ENCODE measurements at places on chromosomes 4 and X.
A peak's percentile ranks its signal among the peaks of the same experiment; 100 is the strongest.

DNA sequence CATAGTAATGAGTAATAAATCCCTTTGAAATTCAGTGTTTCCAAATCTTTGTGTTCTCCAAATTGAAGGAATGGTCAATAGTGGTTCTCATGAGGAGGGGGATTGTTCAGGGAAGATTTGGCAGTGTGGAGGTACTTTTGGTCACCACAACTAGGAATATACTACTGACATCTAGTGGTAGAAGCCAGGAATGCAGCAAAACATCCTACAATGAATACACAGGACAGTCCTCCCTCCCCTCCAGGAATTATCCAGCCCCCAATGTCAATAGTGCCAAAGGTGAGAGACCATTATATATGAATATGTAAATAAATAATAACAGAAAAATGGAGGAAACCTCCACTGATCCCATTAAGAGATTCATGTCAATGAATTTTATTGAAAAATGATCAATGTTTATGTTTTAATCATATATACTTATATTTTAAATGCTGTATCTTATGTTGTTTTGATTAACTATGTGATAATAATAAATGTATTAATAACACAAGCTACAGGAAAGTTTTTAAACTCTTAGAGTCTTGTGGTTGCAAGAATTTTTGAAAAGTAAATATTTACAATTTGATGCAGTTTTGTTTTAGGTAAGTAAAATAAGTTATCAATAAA lies 14.4 kb upstream of the FAM9A start:
- DNase-seq, result peak; percentile 45

DNA sequence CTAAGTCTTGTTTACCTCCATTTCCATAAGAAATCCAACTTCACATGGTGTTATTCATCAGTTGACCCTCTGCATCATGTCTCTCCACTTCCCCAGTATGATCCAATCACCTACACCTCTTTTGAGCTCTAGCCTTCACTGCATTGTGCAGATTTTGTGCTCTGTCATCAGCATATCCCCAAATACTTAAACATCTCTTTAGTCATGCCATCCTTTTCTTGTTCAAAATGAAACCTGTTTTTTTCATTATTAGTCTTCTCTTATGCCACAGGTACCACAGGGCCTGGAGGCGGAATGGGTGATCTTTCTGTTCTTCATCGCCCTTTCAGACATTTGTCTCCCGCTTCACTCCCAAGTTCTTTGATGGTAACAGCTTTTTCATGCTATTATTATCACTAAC lies 382.7 kb upstream of the GALNTL6 start:
- no peak for DNase-seq

- DNase-seq, result no peak
These were observed 130.0 kb upstream of the MAP9 start for GRCh38 chr4:155506745-155507144.

DNA sequence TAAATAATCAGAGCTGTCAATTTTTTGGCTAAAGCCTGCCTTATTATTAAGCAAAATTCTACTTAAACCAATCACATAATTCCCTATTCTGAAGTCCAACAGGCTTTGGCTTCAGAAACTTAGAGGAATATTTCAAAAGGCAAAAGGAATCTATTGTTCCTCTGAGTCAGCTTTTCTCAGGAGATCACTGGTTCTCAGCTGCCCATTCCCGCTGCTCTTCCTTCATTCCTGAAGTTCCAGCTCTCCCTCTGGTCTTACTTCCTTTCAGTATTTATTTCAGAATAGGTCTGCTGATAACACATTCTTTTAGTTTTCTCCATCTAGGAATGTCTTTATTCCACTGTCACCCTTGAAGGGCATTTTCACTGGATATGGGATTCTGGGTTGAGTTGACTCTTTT lies 133.7 kb downstream of the SOWAHB start:
- no peak for DNase-seq

- DNase-seq, result no peak
These were observed 5.5 kb upstream of the TRIM2 start for GRCh38 chr4:153198719-153199118.

DNA sequence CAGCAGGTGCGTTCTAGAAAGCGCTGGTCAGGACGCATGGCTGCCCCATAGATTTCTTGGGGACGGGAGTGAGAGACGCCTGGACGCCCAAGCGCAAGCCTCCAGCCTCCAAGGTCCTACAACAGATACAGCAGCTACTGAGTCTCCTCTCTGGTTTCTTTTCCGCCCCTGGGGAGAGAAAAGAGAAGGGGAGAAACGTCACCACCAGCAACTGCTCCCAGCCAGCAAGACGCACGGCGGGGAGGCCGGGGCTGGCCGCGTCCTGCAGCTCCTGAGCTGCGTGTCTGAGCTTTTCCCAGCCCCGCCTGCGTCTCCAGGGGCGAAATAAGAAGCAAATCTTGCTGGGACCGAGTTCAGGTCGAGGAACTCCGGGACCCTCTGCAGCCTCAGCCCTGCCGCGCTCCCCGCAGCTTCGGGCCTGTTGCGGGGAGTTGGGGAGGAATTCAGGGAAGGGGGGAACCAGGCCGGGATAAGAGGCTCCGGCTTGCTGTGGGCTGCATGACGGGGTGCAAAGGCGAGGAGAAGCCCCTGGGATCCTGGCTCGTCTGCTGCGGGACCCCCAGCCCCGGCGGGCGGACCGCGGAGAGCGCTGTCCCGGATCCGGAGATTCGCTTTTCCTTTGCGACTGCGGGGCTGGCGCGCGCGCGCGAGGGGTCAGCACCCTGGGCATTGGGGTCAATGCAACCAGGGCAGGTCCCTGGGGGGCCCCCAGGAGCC lies 6.8 kb upstream of the SHOX start:
- DNase-seq, result no peak

DNA sequence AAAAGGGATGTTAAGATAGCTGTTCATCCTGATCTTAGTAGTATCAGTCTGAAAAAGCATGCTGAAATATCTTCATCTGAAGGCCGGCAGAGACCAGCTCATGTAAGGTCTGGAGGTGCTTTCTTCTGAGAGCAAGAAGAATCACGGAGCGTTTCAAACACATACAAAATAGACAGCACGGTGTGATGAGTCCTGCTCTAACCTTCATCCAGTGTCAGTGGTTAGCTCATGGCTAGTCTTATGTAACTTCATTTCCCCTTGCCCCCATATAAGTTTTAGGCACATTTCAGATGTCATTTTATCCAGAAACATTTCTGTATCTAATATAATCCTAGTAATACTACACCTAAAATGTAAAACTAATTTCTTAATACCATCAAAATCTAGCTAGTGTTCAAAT lies 27.8 kb downstream of the ADD1 start:
- DNase-seq, result no peak

GRCh38 chrX:316351-317325 lies 2.0 kb downstream of the GTPBP6 start:
- DNase-seq, result no peak

GRCh38 chrX:104852241-104852640 lies 286.2 kb downstream of the IL1RAPL2 start:
- no peak for DNase-seq

DNA sequence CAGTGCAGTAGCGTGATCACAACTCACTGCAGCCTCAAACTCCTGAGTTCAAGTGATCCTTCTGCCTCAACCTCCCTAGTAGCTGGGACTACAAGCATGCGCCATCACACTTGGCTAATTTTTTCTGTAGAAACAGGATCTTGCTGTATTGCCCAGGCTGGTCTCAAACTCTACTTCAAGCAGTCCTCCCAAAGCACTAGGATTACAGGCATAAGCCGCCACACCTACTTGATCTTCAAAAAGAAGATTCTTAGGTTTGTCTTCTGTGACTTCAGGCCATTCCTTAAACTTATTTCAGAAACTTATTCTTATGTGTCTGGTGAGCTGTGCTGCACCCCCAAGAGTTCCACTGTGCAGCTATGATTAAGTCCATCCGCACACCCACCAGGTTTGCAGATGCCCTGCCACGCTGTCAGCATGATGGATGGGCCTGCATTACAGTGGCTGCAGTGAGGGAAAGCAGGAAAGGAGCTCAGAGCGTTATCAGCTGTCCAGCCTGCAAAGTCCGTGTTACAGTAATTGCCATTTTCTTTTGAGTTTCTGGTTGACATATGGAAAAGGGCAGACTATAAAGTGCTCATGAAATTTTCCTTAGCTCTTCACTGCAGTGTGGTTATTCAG lies 146.6 kb downstream of the AASDH start:
- DNase-seq, result no peak

DNA sequence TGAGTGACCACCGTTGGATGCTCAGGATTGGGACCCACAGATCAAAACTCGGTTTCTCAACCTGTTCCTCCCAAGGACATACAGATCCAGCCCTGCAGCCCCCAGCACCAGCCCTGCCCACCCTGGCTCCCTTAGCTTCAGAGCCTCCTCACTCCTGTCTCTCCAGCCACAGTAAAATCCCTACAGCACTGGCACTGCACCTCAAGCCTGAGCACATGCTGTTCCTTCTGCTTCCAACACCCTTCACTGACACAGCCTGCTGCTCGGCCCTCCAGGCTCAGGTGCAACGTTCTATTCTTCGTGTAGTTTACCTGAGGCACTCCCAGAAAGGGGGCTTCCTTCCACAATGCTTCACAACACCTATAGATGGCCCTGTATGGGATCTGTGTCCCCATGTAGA lies 163.6 kb downstream of the EVC2 start:
- no peak for DNase-seq

DNA sequence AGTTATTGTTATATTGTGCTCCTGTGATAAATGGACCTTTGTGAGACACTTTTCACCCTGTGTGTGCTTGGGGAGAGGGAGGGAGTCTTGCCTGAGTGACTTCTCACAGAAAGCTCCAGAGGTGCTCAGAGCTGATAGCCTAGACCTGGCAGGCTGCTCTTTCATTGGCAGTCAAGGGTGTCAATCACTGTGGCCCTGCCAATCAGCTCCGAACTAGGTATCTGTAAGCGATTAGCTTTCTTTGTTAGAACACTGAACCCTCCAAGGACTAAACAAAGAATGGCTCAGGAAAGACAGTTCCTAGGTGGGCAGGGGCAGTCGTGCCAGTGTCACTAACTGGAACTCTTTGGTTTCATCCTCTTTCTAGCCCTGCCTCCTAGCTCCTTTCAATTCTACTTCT lies 2.7 kb upstream of the NALF2 start:
- no peak for DNase-seq

- no peak for DNase-seq
These were observed 24.2 kb downstream of the IQSEC2 start for GRCh38 chrX:53257166-53257565.

DNA sequence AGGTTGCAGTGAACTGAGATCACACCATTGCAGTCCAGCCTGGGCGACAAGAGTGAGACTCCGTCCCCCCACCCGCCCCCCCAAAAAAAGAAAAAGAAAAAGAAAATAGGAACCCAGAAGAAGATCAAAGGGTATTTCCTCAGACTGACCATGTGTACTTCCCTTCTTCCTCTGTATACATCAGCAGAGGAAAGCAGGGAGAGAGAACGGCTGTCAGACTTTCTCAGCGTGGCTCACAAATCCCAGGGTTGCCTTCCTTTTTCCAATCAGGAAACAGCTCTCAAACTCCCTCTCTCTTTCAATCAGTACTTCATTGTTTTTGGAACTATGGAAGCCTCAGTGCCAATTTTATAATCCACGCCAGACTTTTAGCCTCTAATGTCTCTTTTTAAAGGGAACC lies 59.1 kb downstream of the CHRNA9 start:
- DNase-seq, result no peak

DNA sequence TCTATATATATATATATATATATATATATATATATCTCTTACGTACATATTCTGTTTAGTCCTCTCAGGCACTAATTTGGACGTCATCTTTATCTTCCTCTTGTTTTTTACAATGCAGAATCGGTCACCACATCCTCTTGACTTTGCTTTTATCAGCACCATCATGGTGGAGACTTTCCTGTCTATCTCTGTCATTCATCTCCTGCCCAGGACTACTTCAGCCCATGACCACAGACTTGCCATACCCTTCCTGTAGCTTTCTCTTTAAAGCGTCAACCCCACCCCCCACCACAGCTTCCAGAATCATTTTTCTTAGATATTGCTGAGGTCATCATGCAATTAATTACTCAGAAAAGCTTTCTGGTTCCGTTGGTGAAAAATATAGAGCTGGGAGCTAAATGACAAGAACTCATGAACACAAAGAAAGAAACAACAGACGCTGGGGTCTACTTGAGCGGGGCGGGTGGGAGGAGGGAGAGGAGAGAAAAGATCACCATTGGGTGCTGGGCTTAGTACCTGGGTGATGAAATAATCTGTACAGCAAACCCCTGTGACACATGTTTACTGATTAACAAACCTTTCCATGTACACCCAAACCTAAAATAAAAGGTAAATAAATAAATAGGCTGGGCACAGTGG lies 30.5 kb upstream of the PRKX start:
- peak; percentile 84 for DNase-seq

GRCh38 chr4:181443021-181443420 lies 800.2 kb upstream of the TENM3 start:
- no peak for DNase-seq

- no peak for DNase-seq
These were observed 36.9 kb downstream of the AMMECR1 start for GRCh38 chrX:110280954-110281353.

- DNase-seq, result no peak
These were observed 212.4 kb upstream of the GRID2 start for GRCh38 chr4:92091335-92091734.

GRCh38 chr4:119490335-119490734 lies 138.3 kb downstream of the PDE5A start:
- DNase-seq, result no peak

- DNase-seq, result no peak
These were observed 22.2 kb downstream of the PRDM8 start for GRCh38 chr4:80219301-80220025.

GRCh38 chr4:28073860-28074555 lies 1213.4 kb downstream of the STIM2 start:
- DNase-seq, result no peak

- DNase-seq, result peak; percentile 14
These were observed 146.2 kb upstream of the SCML1 start for GRCh38 chrX:17590892-17591740.

DNA sequence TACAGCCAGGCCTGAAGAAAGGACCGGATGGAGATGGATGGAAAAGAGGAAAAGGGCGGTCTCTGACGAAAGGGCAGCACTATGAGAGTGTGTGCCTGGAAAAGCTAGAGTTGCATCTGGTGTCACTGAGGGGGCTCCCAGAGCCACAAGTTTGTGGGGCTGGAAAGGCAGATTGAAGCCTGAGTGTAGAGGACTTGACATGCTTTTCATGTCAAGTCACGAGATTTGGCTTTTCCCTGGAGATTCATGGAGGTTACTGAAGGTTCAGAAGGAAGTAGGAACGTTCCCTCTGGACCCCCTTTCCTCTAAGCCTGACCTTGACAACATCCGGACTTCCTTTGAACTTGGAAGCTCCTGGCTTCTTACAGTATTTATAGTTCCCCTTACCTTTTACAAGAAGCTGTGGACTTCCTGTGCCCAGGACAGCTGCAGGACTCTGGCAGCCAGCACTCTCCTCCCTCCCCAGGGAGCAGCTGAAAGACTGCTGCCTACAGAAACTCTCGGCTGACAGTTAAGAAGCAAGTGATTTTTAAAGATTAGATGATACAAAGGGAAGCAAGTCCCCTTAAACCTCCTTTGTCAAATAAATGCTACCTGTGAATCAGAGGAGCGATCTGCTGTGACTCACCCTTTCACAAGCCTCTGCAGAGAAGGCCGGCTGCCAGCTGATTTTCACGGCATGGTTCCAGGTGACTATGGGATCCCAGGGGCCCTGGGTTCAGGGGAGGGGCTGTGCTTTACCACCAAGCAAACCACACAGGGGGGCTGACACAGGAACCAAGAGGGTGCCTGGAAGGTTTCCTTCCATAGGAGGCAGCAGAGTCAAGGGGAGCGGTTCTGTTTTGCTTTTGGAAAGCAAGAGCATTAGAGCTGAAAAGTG lies 72.9 kb upstream of the STIM2 start:
- DNase-seq, result peak; percentile 35

- DNase-seq, result no peak
These were observed 1422.0 kb downstream of the ADGRL3 start for GRCh38 chr4:62622089-62622488.
